Stimulated activated CD4-positive, alpha-beta T cell treated with anti-CD3 and anti-CD28 coated beads, Interleukin-12 subunit alpha, Interleukin-12 subunit beta, amount 100 ng/mL, for 48 hours (primary cell): ENCODE measurements at places on chromosomes 11 and 22.
A peak's percentile ranks its signal among the peaks of the same experiment; 100 is the strongest.

- no peak for DNase-seq
Observed at GRCh38 chr11:68780829-68781228, 29.5 kb upstream of the TESMIN start.

DNA sequence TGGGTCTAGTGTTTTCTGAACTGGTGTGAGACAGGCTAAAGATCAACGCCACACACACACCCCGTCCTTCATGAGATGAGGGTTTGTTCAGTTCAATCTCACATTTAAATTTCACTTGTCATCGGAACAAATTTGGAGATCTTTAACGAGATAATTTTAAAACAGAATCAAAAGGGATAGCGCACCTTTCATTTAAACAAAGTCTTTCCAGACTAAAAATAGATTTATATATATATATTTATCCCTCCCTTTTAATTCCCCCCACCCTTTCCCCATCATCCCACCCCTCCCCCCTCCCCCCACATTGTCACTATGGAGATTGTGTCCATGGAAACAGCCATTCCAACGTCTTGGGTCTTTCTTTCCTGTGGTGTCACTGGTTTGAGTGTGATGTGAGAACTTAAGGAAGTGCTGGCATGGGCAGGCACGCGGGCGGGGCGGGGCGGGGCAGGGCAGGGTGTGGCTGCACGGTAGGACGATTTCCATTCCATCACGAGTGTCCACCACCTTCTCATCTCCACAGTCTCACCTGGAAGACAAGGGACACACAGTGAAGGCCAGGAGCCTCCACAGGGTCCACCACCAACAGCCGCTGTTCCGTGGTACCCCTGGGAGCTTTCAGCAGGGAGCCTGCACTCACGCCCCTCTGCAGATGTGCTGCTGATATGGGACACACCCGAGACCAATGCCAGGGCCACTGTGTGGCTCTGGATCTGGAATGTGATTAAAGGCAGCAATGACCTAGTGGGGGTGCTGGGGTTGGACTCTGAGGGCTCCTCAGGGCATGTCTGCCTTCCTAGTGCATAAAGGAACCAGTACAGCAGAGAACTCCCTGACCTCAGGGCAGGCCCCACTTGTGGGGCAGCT, 30.5 kb upstream of the CYP2D6 start:
- DNase-seq: no peak

- no peak for DNase-seq
Observed at GRCh38 chr22:21741790-21742189, 6.2 kb upstream of the YPEL1 start.

DNA sequence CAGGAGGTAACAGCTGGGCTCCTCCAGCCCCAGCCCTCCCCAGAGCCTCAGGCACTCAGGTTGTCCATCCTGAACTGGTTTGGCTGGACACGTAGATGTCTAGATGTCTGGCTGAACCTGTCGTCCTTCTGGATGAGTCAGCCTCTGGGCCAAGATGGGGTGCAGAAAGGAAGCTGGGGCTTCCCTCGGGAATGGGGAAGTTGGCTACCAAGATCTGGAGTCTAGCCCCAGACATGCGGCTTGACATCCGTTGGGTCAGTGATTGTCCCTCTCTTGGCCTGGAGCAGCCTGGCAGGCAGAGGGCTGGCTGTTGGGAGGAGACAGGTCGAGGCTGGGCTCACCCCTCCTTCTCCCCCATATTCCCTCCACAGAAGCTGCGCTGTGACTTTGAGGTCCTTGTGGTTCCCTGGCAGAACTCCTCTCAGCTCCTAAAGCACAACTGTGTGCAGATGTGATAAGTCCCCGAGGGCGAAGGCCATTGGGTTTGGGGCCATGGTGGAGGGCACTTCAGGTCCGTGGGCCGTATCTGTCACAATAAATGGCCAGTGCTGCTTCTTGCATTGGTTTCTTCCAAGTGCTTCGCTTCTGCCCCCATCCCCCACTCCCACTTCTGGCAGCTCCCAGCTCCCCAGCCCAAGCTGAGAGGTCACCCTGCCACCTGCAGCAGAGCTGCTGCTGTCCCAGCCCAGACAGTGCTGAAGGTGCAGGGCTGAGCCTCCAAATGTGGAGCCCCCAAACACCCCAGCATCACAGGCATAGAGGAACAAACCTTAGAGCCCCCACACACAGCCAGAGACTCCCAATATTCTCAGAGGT, 1.3 kb downstream of the CST6 start:
- DNase-seq: no peak

DNA sequence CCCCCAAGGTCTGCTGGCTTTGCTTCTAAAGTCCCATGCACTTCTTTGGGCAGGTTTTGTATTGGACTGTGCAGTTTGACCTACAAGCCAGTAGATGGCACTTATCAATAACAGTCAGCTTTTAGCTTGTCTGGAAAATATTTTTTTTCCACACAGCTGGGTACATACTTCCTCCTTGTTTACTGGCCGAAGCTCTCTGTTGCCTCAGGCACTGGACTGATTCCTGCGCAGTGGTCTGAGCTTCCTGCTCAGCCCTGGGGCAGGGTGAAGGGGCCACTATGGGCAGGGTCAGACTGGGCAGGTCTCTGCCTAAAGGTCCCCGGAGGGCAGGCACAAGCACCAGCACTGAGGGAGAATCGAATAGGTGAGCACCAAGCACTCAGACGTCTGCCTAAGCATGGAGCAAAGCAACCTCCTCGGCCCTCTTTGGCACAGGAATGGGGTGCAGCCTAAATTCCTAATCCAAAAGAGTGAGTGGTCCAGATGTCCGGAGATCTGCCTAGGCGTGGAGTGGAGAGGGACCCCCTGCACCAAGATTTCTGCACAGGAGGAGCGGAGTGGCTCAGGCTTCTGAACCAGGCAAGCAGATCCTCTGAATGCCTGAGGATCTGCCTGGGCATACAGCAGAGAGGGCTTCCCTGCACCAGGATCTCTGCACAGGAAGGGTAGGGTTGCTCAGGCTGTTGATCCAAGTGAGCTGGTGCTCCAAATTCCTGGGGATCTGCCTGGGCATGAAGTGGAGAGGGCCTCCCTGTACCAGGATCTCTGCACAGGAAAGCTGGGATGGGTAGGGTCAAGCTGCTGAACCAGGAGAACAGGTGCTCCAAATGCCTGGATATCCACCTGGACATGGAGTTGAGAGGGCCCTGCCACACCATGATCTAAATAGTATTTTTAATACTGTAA, 105.9 kb upstream of the C11orf58 start:
- no peak for DNase-seq

- no peak for DNase-seq
Observed at GRCh38 chr11:83693306-83693992, 407.3 kb upstream of the CCDC90B start.

DNA sequence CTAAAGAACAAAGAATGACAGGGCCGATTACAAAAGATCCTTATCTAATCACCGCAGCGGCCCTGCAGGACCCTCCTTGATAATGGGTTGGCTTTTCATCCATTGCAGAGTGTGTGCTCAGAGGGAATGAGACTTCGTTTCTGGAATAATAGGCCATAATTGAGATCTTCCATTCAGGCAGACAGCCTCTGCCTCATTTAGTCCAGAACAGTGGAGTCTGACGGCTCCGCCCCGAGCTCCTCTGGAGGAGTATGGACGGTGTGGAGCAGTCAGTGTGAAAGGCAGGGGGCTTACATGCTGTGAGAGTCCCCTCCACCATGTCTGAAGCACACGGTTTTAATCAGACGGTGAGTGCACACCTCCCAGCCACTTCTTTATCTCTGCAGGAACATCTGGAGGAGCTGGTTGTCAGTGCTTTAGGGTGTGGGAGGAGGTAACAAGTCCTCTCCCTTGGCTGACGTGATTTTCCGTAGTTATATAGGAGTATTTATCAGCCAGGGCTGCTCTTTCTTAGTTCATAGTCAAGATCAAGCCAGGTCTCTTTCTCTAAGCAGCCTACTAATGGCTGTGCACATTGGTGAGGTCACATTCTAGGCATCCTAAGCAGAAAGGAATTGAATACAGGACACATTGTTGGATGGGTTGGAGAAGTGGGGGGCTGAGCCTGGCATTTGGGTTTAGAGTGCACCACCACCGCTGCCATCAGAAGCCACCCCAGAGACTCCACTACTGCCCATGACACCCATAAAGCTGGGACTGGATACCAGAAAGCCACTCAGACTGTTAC, 1477.9 kb downstream of the TBC1D22A start:
- DNase-seq: no peak

- no peak for DNase-seq
Observed at GRCh38 chr22:38471237-38471636, 3.3 kb downstream of the KDELR3 start.

- DNase-seq: no peak
Observed at GRCh38 chr11:133724116-133724515, 121.2 kb downstream of the SPATA19 start.

DNA sequence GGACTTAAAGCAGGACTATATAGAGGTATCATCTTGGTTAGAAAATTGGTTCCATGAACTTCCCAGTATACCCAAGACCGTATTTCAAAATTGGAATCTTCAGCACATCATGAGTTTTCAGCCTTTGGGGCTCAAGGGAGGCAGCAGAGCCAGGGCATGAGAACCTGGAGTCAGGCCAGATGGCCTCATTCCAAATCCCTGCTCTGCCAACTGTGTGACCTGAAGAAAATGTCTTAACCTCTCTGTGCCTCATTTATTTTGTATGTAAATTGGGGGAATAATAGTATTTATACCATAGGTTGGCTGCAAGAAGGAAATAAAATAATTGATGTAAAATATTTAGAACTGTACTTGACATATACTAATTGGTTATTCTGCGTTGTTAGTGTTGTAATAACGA, 987.6 kb downstream of the TBC1D22A start:
- DNase-seq: no peak

- DNase-seq: no peak
Observed at GRCh38 chr22:22830957-22831688, 56.5 kb upstream of the IGLL5 start.

- no peak for DNase-seq
Observed at GRCh38 chr11:119617340-119617713, 111.7 kb downstream of the NECTIN1 start.

GRCh38 chr11:84581083-84581482, 1046.1 kb downstream of the DLG2 start:
- no peak for DNase-seq

DNA sequence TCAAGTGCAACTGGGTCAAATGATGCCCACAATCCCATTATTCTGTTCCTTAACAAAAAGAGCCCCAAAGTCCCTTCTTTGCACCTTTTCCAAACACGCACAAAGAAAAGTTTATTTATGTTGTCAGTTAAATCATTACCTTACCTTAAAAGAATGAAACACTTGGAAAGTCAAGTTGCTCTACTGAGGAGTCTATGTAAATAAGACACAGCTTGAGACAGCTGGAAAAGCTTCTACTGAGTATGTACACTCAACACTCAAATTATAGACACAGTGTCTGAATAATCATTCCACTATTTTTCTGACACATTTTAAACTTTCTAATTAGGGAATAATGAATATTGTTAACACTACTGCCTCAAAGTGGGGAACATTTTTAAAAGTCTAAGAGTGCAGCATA, 21.6 kb upstream of the PHLDA2 start:
- no peak for DNase-seq

DNA sequence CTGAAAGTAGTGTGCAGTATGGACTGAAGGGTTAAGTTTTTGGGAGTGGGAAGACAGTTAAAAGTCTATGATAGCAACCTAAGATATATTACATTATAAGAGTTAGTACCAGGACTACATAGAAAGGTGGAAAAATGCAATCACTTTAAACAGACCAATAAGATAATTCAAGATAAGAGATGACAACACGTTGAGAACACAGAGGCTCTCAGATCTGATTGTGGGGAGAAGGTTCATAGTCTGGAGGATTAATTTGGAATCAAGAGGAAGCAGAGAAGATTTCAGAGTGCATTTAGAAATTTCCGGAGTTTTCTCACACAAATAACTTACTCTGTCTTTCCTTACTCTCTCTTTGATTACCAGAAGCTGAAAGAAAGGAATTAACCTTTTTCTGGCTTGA, 441 bp downstream of the CASP5 start:
- DNase-seq: no peak

GRCh38 chr11:119727523-119728151, 1.4 kb downstream of the NECTIN1 start:
- no peak for DNase-seq

DNA sequence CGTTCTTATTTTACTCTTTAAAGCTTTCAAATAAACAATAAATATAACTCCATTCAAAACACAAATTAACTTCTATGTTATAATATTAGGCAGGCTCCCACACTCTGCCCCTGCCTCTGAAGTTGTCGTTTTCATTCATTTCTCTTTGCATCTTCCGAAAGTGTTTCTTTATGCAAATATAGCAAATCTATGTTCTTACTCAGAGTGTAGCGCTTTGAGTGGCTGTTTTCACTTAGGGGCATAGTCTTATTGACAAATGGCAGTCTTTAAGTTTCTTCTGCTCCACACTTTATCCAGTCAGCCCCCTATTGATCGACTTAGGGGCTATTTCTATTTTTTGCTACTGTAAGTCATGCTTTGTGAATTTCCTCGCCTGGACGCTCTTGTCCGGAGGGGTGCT, 45.3 kb upstream of the RTL6 start:
- DNase-seq: no peak

DNA sequence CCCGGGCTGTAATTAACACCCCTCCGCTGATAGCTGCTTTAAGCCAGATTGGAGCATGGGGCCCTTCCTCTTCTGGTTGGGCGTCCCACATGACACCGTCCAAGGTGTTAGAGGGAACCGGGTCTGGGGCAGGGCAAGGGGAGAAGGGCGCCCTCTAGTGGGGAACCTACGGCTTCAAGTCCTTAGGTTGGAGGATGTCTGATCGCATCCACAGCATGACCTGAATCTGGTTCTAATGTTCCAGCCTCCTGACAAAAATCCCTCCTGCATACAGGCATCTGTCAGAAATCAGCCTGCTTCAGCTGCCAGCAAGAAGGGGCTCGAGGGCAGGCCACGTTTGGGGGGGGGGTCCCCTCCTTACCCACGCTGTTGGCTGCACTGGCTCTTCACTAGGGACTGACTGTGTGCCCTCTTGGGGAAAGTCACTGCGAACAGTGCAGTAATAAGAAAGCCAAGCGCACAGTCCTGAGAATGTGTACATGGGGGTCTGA, 94.2 kb upstream of the TBCEL start:
- peak; percentile 19 for DNase-seq

GRCh38 chr22:27065279-27065678, 407.9 kb downstream of the MIAT start:
- DNase-seq: no peak

DNA sequence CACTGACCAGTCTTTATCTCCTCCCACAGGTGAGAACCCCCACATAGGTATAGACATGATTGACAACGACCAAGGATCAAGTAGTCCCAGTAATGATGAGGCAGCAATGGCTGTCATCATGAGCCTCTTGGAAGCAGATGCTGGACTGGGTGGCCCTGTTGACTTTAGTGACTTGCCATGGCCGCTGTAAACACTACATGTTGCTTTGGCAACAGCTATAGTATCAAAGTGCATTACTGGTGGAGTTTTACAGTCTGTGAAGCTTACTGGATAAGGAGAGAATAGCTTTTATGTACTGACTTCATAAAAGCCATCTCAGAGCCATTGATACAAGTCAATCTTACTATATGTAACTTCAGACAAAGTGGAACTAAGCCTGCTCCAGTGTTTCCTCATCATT, 76.5 kb downstream of the BTBD10 start:
- DNase-seq: no peak

DNA sequence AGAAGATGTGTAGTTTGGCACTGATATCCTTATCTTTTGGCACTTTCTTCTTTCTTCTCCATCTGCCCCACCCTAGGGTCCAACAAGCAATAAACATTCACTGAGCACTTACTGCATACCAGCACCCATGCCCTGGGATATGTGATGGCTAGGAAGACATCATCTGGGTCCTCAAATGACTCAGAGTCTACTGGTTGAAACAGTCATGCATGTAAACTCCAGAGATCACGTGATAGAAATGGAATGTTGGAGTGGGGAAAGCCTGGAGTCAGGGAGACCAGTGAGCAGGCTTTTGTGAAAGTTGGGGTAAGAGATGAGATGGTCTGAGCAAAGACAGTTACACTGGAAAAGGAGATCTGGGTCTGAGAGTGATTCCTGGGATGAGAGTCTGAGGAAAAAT, 724.9 kb upstream of the TENM4 start:
- no peak for DNase-seq
